Left renal pelvis (tissue), 4 donors: ENCODE measurements at places on chromosomes 11 and 22. TPM values are rescaled to one million over a fixed set of nuclear protein-coding genes. Genes with fewer than 3 reads are reported as not detected.

DNA sequence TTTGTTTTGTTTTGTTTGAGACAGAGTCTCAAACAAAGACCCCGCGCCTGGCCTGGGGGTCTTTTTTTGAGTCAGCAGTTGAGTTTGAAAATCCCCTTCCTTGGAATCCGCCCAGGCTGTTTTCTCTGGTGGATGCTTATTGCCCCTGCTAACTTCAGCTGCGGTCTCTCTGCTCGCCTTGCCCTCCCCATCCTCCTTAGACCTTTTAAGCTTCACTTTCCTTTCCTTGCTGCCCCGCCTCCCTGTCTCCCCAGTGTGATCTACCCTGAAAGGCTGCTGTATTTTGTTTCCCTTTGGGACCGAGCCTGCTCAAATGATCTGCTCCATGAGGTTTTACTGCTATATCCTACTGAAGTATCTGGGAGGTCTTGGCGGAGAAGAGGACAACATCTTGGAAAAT is 2.5 kb downstream of the USP18 start:
- no peak for DNase-seq

DNA sequence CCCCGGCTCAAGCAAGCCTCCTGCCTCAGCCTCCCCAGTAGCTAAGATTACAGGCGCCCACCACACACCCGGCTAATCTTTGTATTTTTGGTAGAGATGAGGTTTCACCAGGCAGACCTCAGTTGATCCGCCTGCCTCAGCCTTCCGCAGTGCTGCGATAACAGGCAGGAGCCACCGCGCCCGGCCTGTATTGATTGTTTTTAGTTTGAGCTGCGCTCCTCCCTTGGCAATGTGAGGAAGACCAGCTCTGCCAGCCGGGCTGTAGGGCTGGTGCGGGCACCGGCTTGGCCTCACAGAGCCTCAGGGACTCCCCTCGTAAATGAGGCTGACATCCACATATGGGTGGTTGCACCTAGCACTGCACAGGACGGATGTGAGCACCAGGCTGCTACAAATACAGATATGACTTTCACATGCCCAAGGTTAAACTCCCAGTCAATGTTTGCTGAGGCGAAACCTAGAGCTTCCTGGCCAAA is 7.5 kb upstream of the SLC2A11 start:
- no peak for DNase-seq

- no peak for DNase-seq
Measured at GRCh38 chr22:48262596-48263430, 1500.4 kb downstream of the TBC1D22A start.

GRCh38 chr22:37725551-37726240 is 28.8 kb downstream of the TRIOBP start:
- no peak for DNase-seq

- DNase-seq, result no peak
Measured at GRCh38 chr11:134725716-134726639, 313.9 kb upstream of the B3GAT1 start.

DNA sequence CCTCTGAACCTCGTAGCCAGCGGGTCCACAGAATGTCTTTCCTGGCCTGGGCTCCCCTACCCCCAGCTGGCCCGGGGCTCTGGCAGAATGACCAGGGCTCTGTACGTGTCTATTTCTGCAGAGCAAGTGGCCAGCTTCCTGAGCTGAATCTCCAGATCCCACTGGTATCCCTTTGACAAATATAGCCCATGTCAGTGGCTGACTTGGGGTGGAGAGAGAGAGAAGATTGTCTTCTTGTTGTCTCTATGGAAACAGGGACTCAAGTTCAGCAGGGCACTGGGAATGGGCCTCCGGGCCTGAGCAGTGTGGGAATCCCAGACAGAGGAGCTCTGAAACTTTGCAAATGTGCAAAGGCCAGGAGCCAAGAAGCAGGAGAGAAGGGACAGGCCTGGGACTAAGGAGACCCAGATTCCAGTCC is 33.9 kb downstream of the ANO1 start:
- no peak for DNase-seq

DNA sequence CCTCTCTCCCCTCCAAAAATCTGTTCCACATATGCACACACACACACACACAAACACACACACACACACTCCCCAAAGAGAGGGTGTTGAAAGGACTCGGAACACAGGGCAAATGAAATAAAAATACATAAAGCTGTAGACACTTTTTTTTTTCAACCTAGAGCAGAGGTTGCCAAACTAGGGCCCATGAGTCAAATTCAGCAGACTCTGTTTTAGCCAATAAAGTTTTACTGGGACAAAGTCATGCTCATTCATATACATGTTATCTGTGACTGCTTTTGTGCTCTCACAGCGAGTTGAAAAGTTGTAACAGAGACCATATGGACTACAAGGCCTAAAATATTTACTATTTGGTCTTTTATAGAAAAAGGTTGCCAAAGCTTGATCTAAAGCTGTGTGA is 8.9 kb downstream of the IMMP1L start:
- no peak for DNase-seq

DNA sequence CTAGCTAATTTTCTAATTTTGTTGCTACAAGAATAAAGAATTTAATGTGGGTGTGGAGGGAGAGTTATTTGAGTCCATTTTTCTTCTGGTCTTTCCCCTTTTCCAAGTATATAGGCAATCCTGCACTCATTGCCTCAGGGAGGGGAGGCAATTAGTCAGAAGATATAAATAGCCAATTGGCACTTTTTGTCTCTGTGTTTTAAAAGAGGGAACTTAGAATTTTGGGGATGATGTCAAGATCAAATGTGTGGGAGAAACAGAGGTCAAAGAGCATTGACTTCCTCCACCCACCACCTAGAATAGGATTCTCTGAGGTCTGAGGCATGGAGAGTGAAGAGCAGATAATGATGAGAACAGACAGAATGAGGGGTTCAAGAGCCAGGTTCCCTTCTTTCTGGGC is 120.3 kb upstream of the ZC3H12C start:
- no peak for DNase-seq

Gene SART1
- polyA plus RNA-seq, result 41.9 TPM

Gene RASSF10
- polyA plus RNA-seq, result 5.9 TPM

Gene KIAA1671
- 23.7 TPM for polyA plus RNA-seq

Gene KRTAP5-11
- not detected for polyA plus RNA-seq

Gene RBMXL2
- polyA plus RNA-seq, result 0.10 TPM
